ENCODE measurements at places on chromosomes 11 and 22.

DNA sequence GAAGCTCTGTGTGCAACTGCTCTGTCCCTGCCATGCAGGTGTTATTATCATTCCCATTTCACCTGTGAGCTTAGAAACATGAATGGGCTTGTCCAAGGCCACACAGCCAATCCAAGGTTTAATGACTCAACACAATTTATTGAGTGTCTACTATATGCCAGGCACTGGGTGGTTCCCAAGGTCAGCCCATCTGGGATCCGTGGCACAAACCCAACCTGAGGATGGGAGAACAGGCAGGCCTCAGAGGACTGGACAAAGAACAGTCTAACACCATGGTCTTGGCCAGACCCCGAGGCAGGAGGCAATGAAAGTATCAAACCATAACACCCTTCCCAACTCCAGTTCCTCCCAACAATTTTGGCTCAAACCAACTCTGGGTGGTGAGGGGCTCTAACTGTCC lies 15.7 kb downstream of the SPATA19 start:
- no peak for DNase-seq

GRCh38 chr11:44819346-44819745 lies 92.6 kb downstream of the TSPAN18 start:
- DNase-seq, result no peak

DNA sequence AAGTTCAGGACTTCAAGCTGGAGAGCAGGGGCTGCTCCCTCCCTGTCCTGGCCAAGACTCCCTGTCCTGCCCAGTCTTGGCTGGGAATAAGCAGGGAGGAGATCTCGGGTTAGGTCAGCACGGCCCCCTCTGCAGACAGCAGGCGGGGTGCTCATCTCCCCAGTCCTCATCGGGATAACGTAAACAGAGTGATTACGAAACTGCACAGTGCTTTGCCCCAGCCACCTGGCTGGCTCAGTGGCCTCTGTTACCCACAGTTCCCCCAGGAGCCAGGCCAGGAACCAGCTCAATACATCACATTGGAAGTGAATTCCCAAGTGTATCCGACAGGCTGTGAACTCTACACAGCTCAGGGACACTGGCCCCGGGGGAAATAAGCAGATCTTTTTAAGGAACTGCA lies 42.7 kb upstream of the KCNJ11 start:
- DNase-seq, result no peak

GRCh38 chr11:109036011-109036410 lies 371.1 kb downstream of the DDX10 start:
- DNase-seq, result no peak
